Nasal cavity respiratory epithelium epithelial cell of viscerocranial mucosa (primary cell): ENCODE measurements at places on chromosomes 11 and 22. TPM values are rescaled to one million over a fixed set of nuclear protein-coding genes. Genes with fewer than 3 reads are reported as not detected.

ZBED4 gene
- 21.2 and 35.5 TPM in 2 replicates for total RNA-seq

SIK2 gene
- total RNA-seq = 5.8 and 9.8 TPM in 2 replicates

KCNE3 gene
- total RNA-seq = 0.43 TPM in 1 of 2 replicates, not detected in the other

HORMAD2 gene
- total RNA-seq = not detected in 2 replicates

FZD4 gene
- 0.34 and 2.2 TPM in 2 replicates for total RNA-seq
